ENCODE measurements at places on chromosomes 7 and 10.
A peak's percentile ranks its signal among the peaks of the same experiment; 100 is the strongest.

- peak; percentile 65 for DNase-seq
Observed at GRCh38 chr7:113289140-113289740, 170.9 kb upstream of the SMIM30 start.

GRCh38 chr10:47325303-47326291, 3.3 kb downstream of the GDF2 start:
- DNase-seq, result no peak

GRCh38 chr10:52437205-52437646, 123.1 kb downstream of the DKK1 start:
- DNase-seq, result no peak

- DNase-seq, result no peak
Observed at GRCh38 chr7:55108401-55108800, 89.6 kb downstream of the EGFR start.

- no peak for DNase-seq
Observed at GRCh38 chr10:114482480-114483304, 78.4 kb upstream of the AFAP1L2 start.

DNA sequence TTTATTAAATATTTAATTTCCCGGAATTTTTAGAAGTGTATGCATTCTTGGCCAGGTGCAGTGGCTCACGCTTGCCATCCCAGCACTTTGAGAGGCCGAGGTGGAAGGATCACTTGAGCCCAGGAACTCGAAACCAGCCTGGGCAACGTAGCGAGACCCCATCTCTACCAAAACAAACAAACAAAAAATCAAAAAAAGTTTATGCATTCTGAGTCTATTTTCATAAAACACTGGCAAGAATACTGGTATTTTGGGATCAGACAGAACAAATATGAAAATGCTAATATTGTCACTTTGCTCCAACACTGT, 440.8 kb upstream of the FOXK1 start:
- DNase-seq, result no peak

GRCh38 chr7:149884016-149884415, 10.2 kb downstream of the ATP6V0E2 start:
- DNase-seq, result peak; percentile 30

- DNase-seq, result no peak
Observed at GRCh38 chr10:82564353-82565196, 689.6 kb downstream of the NRG3 start.

DNA sequence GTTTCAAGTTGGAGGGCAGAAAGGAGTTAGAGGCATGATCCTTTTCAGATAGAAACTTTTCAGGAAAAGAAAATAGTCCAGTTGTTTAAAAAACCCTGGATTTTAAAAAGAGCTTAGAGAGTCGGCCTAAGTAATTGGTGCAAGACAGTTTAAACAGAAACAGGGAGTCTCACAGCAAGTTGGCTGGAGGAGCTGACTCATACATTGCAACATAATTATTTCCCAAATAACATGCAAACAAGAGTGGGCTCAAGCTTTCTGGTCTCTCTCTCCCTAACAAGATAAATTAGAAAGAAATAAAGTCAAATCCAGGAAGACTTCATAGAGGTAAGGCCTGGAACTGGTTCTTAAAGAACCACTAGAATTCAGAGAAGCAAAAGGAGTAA, 100.3 kb upstream of the AGBL3 start:
- no peak for DNase-seq

DNA sequence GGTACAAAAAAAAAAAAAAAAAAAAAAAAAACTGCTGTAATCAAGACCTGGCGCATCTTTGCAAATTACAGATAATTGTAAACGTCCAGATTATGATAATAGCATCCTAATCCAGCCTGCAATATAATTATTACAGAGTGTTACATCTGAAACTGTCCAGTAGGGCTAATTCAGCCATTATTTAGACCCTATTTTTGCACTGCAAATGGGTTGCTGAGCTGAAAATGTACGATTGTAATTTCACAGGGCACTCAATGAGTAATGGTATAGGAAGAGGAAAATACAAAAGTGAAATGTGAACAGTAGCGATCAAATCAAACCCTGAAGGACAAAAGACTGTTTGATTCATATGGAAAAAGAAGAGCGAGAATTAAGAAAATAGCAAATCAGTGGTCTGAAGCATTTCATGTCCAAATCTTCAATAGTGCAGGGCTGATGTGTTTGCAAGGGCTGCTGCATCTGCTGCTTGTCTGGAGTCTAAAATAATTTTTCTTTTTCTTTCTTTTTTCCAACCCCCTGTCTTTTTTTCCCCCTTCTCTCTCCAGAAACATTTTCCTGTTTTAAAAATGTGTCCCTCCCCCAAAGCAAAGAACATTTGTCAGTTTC, 8.9 kb downstream of the DLX6 start:
- DNase-seq, result no peak

DNA sequence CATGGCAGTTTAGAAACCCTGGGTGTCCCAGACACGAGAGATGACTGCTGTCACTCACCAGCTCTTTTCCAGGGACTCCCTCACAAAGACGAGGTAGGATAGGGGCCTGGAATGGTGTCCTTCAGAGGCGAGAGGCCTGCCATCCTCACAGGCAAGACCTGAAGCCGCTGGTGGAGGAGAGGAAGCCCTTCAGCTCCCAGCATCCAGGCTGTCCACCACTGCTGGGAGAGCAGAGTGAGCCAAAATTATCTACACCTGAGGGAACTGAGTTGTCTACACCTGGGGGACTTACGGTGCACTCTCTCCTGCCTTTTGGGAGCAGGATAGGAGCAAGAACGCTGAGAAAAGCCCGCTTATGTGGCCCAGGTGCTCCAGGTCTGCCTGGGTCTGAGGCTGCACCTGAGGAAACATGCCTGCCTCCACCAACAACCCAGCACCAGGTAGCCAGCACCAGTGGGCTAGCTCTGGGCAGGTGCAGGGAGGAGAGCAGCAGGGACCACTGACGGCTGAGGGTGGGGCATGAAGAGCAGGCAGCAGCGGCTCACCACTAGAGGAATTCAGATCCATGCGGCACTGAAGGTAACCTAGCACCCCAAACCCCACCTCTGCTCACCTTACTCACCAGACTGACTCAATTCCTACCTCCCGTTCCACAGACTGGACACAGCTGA, 357.2 kb downstream of the SH2D4B start:
- no peak for DNase-seq

DNA sequence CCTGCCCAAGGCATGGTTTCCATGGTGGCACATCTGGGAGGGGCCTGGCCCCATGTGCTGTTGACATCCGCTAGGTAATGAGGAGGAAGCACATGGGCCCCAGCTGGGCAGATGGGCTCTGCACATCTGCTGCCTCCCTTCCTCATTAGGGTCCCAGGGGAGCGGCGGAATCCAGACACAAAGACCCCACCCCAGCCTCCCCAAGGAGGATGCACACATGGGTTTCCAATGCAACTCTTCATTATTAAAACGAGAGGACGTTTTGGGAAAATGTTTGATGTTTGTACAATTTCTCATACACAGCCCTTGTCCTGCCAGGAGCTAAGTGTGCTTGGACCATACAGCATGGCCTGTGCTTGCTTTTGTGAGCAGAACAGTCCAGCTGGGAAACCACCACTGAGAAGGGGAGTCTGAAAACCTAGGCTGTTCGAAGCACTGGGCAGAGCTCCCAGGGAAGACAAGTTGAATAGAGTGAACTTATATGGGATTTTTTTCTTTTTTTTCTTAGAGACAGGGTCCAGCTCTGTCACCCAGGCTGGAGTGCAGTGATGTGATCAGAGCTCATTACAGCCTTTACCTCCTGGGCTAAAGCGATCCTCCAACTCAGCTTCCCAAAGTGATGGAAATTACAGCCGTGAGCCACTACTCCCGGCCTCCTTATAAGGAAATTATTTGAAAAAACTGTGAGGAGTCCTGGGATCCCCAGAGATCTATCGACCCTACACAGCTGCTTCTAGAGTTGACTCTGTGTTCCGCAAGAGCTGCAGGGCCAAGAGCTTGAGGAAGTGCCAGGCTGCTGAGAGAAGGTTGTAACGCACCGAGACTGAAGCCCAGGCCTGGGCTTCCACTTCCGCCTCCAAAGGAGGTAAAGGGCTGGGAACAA, 23.4 kb downstream of the FAM107B start:
- no peak for DNase-seq

DNA sequence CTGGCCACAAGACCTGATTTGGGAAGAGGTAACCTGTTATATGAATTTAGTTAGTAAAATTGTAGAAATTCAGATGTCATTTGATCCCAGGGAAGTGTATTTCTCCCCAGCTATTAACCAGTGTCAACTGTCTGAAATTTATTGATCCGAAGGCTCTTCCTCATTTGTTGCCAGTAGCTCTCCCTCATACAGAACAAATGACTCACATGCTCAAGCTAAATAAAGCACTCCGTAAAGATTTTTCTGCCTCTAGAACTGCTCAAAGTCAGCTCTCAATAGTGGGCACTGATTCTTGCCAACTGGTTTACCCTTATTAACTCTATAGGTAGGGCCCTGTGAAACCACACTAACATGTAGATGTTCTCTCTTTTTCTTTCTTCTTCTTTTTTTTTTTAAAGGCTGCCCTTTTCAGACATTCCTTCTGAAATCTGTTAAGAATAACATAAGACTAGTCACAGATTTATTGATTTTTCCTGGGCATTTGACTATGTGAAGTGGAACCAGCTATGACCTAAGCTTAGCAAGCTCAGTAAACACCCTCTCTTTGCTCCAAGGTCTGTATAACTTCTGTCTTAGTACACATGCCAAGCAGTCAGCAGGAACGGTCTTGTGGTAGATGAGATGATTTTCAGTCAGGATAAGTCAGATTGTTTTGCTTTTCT, 21.8 kb downstream of the RPA3 start:
- no peak for DNase-seq

DNA sequence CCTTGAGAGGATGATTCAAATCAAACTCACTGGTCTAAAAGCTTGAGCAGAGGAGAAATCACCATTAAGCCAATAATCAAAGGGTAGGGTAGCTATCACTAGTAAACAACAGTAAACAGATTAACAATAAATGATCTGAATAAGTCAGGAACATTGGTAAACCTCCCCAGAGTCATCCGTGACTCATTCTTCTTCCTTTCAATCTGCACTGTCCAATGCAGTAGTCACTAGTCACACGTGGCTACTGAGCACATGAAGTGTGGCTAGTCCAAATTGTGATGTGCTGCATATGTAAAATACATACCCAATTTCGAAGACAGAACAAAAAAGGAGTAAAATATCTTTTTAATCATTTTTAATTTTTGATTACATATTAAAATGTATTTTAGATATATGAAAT, 64.0 kb downstream of the ERCC6 start:
- DNase-seq, result no peak

GRCh38 chr10:5809527-5810154, 3.6 kb downstream of the GDI2 start:
- no peak for DNase-seq

GRCh38 chr10:104577163-104577562, 63.9 kb upstream of the SORCS3 start:
- no peak for DNase-seq

- DNase-seq, result no peak
Observed at GRCh38 chr7:127731431-127732080, 79.6 kb downstream of the SND1 start.

DNA sequence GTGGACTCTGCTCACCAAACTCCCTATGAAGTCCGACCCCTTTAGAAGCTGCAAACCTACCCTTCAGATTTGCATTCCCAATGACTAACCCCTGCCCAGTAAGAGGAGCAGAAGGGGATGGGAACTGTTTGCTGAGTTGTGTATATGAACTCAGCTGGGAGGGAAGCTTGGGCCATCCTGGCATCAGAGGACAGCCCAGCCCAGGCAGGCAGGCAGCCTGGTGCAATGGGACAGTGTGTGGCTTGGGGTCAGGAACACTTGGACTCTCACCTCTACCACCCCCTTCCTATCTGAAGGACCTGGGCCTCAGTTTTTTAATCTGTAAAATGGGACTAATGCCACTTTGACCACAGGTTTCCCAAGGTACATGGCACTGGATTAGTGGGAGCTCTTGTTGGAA, 147.4 kb upstream of the GPR26 start:
- DNase-seq, result no peak

DNA sequence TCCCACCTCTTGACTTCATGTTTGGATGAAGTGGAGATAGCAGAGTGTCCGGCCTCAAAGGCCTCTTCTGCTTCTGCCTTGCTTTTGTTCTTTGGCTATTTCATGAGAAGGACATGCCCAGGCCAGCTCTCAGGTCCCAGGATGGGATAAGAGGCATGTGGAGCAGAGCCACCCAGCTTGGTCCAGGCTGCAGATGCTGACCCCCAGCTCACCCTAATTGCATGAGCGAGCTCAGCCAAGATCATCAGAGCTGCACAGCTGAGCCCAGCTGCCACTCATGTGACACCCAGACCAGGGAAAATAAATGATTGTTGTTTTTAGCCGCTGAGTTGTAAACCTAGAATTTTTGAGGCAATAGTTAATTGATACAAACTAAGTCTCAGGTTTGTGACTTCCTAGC, 230.0 kb downstream of the PHF14 start:
- DNase-seq, result peak; percentile 77

DNA sequence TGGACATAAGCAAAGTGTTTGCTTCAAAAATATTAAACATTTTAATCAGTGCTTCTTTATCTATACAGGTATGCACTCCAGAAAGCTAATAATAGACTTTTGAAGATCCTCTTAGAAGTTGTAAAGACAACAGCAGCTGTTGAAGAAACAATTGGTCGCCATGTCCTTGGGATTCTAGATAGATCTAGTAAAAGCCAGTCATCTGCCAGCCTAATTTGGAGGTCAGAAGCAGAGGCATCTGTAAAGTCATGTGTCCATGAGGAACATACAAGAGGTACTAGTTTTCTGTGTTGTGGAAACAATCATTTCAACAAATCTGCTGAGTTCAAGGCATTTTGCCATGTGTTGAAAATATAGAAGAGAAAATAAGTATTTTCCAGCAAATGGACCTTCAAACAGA, 89.3 kb downstream of the CYP51A1 start:
- no peak for DNase-seq

DNA sequence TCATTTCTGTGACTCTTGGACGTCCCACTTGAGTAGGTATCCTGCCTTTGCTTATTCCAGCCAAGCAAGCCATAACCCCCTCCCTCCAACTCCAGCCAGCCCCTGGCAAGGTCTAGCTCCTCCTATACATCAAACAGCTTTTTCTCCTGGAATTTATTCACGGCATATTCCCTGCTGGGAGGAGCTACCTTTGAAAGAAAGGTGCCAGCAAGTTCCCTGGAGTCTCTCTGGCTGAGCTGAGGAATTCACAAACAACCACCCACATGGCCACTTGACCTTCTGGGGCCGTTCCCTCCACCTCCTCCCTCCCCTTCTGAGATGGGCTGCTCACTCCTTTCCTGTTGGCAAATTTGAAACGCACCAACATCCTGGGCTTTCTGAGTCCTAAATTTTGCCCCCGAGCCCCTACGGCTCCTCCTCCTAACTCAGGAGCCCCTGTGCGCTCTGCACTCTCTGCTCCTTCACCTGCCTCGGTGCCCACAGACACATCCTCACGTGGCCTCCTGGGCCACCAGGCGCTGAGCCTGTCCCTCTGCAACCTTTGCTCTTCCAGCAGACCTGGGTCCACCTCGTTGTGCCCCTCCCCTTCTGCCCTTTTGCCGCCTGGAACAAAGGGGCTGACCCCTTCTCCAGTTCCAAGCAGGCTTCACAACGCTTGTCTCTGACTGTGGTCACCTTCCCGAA, 48.0 kb downstream of the HSPA12A start:
- DNase-seq, result no peak

- DNase-seq, result no peak
Observed at GRCh38 chr7:28615091-28615490, 202.8 kb downstream of the CREB5 start.
